H7 (cell line): ENCODE measurements at places on chromosomes 16 and 17.

DNA sequence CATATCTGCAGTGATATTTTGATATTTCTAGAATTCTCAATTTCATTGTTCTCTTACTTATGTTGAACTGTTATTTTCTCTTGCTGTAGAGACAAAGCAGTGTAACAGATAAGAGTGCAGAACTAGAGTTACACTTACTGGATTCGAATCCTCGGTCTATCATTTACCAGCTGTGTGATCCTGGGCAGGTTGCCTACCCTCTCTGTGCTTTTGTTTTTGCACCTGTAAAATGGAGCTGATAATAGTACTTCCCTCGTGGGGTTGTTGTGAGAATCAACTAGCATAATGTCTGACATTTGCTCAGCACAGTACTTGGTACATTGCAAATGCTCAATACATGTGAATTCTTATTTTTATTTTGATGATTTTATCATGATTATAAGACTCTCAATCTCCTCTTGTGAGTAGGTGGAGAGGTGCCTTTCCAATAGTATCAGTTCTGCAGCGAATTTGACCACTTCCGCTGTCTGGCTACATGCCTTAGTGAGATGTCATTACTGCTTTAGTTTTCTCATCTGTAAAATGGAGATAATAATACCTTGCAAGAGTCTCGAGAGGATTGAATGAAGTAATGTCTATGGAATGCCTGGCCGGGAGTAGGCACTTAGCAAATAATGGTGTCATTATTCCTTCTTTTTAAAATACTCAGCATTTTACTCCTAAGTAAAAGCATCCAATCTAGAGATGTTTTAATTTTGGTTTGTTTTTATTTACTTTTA, 312.2 kb upstream of the MAF start:
- DNase-seq = no peak

DNA sequence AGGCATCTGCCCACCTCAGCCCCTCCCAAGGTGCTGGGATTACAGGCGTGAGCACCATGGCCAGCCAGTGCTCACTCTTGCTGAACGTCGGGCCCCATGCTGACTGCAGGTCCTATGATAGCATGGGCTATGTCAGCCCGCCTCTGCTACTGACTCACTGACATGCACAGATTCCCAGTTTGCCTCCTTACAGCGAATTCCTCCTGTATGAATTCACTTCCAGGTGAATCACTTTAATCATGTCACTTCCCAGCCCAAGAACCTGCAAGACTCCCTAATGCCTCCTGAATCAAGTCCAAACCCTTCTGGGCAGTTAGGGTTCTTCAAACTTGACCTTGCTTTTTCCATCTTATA, 16.1 kb upstream of the UBTF start:
- no peak for DNase-seq

DNA sequence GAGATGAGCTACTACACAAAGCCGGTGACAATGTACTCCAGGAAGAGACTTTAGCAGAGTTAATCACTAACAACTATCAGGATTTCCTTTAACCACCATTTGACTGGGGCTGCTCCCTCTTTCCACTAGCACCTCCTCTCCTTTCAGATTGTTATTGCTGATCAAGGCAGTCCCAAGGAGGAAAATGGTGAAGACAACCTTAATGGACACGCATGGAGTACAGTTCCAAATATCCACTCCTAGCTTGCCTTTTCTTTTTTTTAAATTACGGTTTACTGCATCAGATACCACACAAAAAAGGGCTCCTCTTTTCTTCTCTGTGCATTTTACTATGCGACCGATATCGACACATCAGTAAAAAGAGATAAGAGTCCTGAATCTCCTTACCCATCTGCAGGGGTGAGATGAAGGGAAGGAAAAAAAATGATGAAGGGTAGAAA, 30.9 kb downstream of the FAM222B start:
- DNase-seq = no peak

GRCh38 chr16:67727521-67728485, 8.7 kb upstream of the GFOD2 start:
- peak; percentile 24 for DNase-seq

DNA sequence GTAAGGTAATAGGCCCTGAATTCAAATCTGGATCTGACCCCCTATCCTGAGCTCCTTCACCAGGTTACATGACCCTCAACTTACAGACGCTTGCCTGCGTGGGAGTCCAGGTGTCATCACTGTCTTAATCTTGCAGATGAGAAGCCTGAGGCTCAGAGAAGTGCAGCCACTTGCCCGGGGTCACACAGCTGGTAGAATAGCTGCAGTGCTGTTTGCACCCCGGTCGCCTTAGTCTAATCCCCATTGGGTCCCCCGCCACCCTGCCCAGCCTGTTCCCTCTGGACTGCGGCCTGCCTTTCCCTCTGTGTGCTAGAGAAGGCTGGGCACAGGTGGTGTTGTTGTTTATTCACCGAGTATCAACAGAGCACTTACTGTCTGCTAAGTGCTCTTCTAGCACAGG, 107.0 kb downstream of the SDR42E1 start:
- DNase-seq = no peak

DNA sequence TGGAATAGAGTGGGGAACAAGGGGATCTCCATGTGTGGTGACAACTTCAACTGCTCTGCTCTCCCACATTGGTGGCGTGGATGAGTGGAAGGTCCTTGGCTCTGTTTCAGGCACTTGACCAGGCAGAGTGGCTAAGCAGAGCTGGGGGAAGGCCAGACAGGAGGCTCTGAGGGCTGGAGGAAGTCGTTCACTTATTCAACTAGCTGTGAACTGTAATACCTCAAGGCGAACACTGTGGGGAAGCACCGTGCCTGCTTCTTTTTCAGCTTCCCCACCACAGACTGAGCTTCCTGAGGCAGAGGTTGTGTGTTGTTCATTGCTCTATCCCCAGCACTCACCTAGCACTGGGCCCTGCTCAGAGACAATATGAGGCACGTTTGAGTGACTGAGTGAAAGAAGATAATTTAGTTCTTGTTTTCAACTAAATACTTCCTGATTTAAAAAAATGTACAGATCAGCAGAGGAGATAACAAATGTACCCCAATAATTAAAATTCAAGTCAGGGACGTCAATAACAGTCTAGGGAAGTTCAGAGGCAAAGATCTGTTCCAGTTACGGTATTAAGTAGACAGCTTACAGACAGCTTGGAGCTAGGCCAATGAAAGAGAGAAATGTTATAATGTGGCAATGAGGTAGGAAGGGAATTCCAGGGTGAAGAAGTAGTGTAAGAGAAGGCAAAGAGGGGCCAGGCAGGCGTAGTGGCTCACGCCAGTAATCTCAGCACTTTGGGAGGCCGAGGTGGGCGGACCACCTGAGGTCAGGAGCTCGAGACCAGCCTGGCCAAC, 34.7 kb downstream of the MYO18A start:
- peak; percentile 81 for DNase-seq

- DNase-seq = no peak
These were observed 155.3 kb downstream of the MRM1 start for GRCh38 chr17:36756695-36757094.

DNA sequence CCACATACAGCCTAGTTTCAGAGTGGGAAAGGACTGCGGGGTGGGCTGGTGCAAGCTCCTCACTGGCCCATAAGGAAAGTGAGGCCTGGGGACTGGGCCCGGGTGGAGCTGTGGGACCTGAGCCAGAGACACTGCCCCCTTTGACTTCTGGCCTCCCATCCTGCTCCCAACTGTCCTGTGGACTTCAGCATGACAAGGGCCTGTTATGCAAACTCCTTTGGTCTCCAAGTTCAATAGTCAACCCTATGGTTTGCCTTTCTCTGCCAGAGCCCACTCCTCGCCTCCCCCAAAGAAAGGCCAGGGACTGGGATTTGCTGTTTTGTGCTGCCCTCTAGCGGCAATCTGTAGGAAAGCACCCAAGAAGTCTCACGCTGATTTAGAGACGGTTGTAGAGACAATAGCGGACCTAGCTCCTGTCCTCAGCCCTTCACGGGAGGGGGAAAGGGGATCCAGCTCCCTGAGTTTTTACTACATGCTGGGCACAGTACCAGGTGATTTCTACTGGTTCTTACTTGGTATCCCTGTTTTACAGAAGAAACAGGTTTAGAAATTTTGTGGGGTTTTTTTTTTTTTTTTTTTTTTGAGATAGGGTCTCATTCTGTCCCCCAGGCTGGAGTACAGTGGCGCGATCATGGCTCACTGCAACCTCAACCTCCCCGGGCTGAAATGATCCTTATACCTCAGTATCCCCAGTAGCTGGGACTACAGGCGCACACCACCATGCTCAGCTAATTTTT, 1.2 kb upstream of the TLCD3B start:
- DNase-seq = peak; percentile 90

- DNase-seq = no peak
These were observed 15.7 kb downstream of the USP43 start for GRCh38 chr17:9661027-9661426.

DNA sequence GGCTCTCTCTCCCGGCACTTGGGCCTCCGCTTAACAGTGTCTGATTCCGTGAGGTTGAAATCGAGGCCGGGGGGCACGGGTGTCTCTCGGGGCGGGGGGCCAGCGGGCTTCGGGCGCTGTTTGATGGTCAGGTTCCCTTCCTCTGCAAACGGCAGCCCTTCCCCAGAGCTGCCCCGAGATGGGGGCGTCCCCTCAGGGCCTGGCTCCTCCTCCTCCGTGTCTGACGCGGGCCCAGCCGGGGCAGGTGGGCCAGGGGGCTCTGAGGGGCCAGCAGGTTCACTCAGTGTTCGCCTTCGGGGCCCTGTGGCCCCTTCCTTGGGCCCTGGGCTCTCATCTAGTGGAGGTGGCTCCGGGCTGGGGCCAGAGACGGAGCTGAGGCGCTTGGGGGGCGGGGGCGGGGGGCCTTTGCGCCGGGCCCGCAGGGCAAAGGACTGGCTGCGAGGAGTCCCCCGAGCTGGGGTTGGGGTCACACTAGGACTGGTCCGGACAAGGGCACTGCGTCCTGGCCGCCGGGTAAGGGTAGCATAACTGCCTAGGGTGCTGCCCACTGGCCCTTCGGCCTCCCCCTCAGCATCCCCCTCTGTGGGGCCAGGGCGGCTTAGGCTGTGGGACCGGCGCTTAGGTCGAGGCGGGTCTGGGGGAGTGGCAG, 13.1 kb downstream of the CASKIN2 start:
- DNase-seq = peak; percentile 78

DNA sequence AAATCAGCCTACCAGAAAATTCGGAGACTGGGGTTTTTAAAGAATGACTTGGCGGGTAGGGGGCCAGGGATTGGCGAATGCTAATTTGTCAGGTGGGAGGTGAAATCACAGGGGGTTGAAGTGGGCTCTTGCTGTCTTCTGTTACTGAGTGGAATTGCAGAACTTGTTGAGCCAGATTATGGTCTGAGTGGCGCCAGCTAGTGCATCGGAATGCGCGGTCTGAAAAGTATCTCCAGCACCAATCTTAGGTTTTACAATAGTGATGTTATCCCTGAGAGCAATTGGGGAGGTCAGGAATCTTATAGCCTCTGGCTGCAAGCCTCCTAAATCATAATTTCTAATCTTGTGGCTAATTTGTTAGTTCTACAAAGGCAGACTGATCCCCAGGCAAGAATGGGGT, 762 bp upstream of the RBL2 start:
- peak; percentile 48 for DNase-seq

DNA sequence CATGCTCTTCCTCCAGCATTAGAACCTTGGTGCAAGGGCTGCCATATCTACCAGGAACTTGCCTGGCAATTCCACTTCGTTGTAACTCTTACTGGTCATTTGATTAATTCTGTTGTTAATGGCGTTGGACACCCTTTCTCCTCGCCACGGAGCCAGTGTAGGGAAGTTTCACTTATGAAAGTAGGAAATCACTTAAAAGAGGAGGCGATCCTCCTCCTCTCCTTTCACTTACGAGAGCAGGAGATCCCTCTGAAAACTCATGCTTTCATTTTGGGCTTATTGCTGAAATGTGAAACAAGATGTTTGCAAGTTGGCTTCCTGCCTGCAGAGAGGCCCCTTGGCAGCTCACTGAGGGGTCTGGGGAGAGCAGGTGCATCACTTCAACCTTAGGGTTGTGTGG, 226.0 kb downstream of the SNX29 start:
- no peak for DNase-seq

DNA sequence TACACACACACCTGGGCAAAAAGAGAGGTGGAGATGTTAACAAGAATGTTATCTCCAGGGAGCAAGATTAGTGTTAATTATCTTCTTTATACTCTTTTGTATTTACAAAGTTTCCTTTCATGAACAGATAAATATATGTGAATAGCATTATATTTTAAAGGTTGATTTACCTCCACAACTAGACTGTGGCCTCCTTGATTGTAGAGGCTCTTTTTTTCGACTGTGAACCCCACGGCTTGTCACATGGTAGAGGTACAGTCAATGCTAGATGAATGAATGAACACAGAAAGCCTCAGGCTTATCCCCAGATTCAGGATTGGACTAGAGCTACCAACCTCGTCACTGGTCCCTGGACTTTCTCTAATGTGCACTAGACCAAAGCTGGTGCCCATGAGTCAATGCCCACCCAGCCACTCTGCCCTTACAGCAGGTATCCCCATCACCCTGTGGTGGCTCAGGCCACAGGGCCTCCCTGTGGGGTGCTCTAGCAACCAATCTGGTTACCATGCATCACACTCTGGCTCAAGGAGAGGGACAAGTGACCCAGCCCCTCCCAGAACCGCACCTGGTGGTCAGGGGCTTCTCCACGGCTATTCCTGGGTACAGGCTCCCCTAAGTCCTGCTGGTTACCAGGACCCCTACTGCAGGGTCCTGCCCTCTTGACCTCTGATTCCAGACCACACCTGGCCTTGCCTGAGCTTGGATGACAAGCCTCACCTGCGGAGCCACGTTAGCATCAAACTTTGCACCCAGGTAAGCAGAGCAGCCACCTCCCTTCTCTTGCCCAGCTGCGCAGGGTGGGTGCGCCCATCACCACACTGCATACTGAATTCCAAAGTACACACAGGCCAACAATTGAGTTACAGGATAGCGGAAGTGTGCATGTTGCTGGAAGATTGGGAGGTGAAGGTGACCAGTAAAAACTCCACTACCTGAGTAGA, 101.0 kb downstream of the CDYL2 start:
- no peak for DNase-seq

DNA sequence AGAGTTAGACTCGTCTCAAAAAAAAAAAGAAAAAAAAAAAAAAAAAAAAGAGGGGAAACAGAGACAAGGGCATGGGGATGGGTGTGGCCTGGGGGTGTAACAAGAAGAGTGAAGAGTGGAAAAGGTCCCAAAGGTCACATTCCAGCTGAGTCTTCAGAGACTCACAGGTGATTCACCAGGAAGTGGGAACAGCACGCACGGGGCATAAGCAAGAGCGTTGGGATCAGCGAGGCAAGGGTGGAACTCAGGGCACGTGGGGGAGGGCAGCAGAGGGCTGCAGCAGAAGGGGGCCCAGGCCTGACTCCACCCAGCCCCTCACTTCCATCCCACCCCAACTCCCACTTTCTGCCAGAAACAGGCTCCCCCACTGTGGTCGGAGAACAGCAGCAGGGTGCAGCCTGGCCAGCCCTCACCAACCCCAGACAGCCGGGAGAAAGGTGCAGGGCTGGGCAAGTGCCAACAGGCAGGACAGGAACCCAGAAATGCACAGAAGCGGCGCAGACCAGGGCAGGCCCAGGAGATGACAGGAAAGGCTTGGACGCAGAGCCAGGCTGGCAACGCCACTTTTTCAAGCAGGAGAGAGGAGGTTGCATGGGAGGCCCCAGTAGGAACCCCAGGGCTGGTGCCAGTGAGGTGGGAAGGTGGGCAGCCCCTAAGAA, 3.3 kb downstream of the MEAK7 start:
- DNase-seq = no peak

GRCh38 chr16:14405611-14406537, 224.2 kb downstream of the PARN start:
- peak; percentile 98 for DNase-seq

- DNase-seq = no peak
These were observed 43.9 kb downstream of the TMEM186 start for GRCh38 chr16:8753416-8754054.
